T-helper 2 cell (primary cell): ENCODE measurements at places on chromosomes 2 and 18.

DNA sequence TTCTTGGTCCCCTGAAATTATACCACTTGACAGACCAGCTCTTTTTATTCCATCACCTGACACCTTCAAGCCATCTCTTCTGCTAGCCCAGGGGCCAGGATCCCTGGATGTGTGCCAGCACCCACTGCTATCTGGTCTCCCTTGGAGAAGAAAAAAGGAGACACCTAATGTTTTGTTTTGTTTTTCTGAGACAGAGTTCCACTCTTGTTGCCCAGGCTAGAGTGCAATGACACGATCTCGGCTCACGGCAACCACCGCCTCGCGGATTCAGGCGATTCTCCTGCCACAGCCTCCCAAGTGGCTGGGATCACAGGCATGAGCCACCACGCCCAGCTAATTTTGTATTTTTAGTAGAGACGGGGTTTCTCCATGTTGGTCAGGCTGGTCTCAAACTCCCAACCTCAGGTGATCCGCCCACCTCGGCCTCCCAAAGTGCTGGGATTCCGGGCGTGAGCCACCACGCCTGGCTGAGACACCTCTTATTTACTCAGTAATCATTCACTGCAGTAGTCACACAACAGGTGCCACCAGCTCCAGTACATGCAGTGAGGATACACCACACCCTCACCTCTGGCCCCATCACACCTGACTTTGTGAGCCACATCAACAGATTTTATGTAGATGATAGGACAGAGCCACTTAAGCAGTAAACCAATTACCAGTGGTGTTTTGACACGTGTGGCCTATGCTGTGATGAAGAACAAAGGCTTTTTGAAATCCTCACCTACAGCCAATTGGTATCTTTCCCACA lies 42.8 kb upstream of the PCBP1 start:
- no peak for DNase-seq

DNA sequence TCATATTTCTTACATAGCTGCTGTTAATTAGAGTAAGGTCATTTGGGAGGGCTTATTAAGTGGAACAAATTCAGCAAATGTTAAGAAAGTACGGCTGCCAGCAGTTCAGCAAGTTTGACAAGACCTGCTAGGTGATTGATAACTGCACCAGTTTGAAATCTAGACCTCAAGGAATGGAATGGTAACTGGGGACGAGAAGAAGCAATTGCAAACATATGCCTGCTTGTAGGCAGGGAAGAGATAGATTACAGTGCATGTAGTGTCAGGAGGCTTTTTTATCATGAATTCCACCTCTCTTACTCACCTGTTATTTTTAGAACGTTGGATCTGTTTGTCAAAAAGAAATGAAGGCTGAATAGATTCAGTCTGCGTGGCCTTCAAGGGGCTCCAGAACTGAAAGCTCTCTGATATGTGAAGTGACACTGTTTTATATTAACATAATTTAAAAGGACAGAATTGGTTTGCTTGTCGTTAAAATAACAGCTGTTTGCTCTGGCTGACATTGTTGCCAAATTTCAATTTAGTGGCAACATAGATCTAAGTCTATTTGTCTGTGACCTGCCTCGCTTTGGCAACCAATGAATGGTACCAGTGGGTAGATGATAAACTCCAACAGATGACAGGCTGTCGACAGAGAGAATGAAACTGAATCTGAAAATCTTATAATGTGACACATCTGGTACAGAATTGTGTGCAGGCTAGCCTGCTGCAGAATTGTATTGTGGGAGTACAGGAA lies 199.3 kb downstream of the ZNF407 start:
- no peak for DNase-seq

DNA sequence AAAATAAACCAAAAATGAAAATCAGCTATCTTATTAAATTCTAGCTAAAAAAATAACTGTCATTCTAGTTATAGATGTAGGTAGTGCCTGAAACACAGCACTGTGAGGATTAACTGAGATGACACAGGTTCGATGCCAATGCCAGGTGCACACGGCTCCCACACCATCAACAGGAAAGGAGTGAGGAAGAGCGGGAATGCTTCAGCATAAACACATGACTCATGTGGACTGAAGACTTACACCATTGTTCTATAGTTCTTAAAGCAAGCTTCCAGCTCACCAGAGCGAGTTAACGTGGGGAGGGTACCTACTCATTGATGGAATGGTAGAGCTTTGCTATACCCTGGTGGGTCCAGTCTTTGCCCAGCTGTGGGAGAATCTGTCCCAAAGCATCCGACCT lies 76.7 kb downstream of the EMILIN2 start:
- DNase-seq = no peak

- DNase-seq = no peak
Observed at GRCh38 chr2:85705680-85706039, 11.5 kb downstream of the GNLY start.

DNA sequence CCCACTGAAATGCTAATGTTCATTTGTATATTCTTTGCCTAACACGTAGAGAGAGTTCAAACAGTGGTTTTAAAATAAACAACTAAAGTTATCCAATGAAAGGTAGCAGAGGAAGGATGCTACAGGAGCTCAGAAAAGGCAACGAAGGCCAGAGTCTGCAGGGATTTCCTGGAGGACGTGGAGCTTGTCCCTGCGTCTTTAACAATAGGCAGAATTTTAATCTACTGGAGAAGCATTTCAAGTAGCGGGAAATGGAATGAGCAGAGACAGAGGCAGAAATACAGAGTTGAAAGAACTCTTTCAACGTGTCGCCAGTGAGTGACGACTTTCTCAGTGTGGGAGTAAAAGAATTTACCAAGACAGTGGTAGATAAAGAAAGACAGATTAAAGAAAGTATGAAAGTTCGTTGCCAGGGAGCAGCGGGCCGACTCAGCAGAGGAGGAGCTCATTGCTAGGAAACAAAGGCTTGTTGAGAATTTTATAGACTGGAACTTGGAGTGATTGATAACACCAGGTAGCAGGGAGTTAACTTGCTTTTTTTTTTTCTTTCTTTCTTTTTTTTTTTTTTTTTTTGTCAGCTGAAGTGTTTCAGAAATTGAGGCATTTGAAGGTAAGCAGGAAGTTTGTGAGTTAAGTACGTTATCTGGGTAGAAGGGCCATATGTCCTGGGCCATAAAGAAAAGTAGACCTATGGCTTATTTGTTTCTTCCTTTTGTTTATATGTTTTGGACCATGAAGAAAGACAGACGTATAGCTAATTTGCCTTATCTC lies 625 bp upstream of the NBAS start:
- no peak for DNase-seq

DNA sequence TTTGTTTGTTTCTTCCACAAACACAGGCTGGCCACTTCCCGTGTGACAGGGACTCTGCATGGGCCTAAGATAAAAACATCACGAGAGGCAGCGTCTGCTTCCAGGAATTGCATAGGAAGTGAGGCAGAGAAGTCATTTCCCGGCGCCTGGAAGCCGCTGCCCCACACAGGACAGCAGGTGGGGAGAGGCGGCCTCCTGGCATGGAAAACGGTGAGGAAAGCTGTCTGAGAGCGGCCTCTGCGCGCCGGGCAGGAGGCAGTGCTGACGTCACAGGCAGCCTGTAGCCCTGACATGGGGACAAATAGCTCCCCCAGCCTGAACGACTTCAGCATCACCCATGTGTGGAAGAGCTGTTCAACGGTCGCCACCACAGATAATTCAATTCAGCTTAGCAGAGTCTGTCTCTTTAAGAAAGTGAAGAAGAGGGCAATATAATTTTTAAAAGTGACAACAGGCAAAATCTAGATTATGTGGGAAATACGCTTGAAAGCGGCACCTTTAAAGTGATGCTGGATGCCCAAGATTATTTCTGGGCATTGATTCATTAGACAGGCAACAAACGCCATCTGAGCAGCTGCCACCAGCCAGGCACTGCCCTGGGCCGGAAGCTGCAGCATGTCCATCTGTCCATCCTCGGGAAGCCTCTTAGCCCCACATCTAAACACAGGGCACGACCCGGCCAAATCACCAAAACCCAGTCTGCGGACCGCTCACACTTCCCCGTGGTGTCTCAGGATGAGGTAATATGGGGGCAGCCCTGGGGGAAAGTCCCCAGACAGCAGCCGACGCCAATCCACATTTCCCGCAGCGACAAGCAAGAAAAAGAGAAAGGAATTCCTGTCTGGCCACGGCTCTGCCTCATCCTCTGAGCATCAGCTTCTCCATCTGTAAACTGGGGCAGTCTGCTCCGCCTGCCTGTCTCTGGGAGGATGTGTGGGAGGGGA lies 138.9 kb downstream of the PXDN start:
- no peak for DNase-seq

DNA sequence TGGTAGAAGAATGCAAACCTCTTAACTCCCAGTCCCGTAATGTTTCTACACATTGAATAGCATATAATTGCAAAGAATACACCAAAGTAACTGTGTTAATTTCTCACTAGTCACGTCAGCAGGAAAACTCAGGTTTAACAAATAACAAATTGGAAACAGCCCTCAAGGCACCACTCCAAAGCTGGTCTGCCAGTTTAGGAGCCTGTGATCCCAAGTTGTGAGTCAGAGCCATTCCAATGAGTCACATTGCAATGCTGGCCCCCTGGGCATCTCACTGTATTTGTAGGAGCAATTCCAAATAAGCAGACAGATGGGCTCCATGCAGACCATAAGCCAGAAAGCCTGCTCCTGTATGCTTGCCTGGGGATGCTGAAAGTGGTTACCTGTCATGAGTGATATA lies 143.2 kb upstream of the SETBP1 start:
- no peak for DNase-seq

DNA sequence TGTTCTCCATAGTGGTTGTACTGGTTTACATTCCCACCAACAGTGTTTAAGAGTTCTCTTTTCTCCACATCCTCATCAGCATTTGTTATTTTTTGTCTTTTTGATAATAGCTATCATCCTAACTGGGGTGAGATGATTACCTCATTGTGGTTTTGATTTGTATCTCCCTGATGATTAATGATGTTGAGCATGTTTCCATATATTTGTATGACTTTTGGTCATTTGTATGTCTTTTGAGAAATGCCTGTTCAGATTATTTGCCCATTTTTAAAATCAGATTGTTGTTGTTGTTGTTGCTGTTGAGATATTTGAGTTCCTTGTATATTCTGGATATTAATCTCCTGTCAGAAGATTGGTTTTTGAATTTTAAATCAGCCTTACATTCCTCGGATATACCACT lies 147.5 kb downstream of the NCOA1 start:
- no peak for DNase-seq

GRCh38 chr2:234991793-234992192 lies 40.0 kb downstream of the SH3BP4 start:
- DNase-seq = no peak

DNA sequence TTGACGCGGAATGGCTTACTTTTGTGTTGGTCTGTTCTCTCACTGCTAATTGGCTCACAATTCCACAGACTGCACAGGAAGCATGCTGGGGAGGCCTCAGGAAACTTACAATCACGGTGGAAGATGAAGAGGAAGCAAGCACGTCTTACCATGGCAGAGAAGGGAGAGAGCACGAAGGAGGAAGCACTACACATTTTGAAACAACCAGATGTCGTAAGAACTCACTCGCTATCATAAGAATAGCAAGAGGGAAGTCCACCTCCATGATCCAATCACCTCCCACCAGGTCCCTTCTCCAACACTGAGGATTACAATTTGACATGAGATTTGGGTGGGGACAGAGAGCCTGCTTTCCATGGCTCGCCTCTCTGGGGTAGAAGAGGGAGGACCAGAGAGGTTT lies 106.2 kb downstream of the KCNF1 start:
- DNase-seq = no peak

DNA sequence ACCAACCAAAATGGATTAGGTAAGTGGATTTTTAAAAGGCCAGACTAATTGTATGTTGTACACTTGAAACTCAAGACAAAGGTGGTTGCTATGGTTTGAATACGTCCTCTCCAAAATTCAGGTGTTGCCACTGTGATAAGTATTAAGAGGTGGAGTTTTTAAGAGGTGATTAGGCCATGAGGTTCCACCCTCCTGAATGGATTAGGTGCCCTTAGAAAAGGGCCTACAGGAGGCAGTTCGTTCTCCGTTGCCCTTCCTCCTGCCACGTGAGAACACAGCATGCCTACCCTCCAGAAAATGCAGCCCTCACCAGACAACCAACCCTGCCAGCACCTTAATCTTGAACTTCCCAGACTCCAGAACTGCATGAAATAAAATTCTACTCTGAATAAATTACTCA lies 51.2 kb downstream of the CHMP3 start:
- no peak for DNase-seq
